Tongue (tissue), 3 donors: ENCODE measurements at places on chromosomes 16 and 17. TPM values are rescaled to one million over a fixed set of nuclear protein-coding genes. Genes with fewer than 3 reads are reported as not detected.

DNA sequence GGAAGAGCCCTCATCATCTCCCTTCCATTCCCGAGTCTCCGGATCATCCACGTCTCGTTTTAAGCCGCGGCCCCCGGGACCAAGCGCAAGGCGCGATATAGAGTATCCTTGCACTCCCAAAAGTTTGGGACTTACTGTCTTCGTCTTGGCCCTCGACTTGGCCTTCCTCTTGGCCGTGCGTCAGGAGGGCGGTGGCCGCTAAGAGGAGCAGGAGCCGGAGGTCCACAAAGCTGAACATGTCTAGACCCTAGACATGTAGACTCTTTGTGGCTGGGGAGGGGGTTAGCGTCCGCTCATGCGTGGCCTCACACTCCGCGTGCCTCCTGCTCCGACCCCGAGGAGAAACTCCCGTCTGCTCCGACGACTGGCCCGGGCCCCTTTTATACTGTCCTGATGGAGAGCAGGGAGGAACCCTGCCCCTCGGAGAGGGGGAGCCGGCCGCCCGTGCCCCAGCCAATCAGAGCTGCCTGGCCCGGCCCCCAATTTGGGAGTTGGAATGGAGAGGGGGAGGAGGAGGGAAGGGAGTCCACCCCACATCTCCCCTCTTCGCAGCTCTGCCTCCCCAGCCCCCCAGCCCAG lies at the start of gene COL1A1:
Gene COL1A1, minus strand, starts transcription at position 356 of the 579 bp plus-strand sequence. Its CDS starts 118 bp downstream, at position 238.
- peak; percentile 93 for DNase-seq

DNA sequence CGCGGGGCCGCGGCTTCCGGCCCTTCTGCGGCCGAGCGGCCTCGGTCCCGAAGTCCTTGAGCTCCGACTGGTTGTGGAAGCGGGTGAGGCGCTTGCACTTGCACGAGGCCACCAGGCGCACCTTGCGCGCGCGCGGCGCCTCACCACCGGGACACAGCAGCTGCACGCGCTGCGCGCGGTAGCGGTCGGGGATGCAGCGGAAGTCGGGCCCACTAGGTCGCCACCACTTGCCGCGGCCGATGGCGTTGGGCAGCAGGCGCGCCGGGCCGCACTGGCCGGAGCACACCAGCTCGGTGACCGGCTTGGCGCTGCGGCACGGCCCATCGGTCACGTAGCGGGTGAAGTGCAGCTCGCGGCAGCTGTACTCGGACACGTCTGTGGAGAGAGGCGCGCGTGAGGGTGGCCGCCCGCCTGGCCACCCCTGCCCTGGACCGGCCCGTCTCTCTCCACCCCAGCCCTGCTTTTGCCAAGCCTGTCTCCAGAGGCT lies 3.2 kb downstream of the SOST start:
- no peak for DNase-seq

- peak; percentile 72 for DNase-seq
These were observed 10.8 kb upstream of the TLCD3B start for GRCh38 chr16:30041841-30042240.

DNA sequence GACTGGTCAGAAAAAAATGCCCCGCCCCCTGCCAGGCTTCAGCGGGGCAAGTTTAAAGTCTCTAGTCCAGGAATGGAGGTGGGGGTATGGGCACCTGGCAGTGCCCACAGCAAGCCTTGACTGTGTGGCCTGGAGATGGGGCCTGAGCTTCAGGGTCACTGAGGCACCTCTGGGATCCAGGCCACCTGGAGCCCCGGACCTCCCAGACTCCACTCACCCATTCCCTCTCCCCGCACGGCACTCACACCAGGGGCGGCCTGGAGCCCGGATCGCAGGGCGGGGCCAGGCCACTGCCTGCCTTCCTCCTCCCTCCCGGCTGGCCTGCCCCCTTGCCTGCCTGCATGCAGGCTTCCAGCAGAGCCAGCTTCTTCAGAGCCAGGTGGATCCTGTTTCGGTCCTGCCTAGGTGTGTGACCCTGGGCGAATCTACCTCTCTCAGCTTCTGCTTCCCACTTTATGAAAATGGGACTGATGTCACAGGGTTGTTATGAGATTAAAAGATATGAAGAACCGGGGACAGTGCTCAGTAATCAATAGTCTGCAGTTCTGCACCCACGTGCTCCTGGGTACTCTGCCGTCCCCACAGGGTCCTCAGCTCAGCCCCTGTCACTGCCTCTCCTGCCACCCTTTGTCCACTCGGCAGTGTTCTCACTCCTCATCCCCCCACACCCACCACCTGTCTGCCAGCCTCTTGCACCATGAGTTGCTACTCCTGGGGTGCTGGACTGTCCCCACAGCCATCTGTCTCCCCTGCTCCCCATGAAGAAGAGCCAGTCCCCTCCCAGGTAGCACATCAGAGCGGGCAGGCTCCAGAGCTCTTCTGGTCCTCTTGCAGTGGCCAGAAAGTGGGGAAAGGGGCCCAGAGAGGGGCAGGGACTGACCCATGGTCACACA lies 1.2 kb upstream of the TCAP start:
- no peak for DNase-seq

DNA sequence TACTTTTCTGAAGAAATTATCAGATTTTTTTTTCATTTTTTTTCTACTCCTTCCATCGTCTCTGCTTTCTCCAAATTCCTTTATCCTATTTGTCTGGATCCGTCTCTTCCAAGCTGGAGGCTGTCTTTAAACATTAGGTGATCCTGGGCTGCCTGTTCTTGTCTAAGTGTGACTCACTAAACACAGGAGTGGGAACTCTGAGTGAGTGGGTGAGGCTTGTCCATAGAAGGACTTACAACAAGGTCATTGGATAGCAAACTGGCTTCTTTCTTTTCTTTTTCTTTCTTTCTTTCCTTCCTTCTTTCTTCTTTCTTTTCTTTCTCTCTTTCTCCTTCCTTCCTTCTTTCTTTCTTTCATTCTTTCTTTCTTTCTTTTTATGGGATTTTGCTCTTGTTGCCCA lies 18.2 kb downstream of the ALOX15 start:
- DNase-seq: no peak

DNA sequence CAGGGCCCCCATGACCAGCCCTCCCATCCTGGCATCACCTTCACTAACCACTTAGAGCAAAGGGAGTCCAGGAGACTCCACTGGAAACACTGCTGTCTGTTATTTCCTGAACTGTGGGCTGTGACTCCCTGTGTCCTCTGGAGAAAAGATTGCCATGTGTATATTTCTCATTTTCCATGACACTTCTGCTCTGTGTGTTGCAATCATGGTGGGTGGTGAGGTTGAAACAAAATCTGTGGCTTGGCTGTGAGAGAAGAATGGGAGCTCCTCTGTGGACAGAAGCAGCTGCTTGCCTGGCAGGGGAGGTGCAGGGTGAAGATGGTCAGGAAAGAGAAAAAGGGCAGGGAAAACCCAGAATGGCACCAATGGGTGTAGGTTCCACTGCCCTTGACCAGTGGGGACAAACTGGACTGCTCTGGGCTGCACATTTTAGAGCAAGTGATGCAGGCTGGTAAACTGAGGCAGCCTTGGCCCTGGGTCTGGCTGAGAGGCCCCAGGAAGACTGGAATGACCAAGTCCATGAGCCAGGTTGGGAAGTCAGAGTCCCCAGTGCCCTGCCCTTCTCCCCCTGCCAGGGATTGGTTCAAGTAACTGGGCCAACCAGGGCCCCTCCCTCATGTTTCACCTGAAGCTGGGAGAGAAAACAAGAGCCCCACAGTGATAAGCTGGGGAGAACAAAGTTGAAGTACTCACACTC lies 314.3 kb downstream of the C16orf95 start:
- DNase-seq: peak; percentile 38

- DNase-seq: no peak
These were observed 88.2 kb downstream of the IRF8 start for GRCh38 chr16:85986931-85987749.

DNA sequence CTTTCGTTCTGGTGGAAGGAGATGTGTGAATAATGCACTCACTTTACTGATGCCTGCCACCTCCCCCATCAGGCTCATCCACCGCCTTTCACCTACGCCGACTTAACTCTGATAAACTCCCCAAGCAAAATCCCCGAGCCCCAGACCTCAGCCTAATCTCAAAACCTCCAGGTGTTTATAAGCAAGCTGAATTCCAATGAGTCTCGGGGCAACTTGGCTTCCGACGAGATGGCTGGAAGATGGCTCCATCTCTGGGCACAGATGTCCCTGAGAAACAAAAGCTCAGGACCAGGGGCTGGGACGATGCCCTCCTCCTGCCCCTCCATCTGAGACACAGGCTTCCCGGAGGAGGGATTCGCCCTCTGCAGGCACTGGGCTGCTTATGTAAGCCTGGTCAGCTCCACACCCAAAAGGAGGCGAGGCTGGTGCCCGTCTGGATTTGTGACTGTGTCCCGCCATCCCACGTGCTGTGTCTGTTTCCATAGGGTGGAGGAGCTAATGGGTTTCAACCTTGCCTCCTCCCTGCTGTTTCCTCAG lies 386.4 kb upstream of the TNRC6C start:
- DNase-seq: no peak

GRCh38 chr17:8176197-8176940 lies at the start of gene TMEM107:
TMEM107 (minus strand) TSS chr17:8176380; CDS start chr17:8176286, 94 bp downstream.
- peak; percentile 95 for DNase-seq

GRCh38 chr16:57619606-57620334 lies 8.7 kb upstream of the ADGRG1 start:
- peak; percentile 50 for DNase-seq

GRCh38 chr17:40268141-40268712 lies 19.5 kb upstream of the CDC6 start:
- no peak for DNase-seq

- DNase-seq: no peak
These were observed 16.3 kb downstream of the TNRC6A start for GRCh38 chr16:24745791-24746190.

DNA sequence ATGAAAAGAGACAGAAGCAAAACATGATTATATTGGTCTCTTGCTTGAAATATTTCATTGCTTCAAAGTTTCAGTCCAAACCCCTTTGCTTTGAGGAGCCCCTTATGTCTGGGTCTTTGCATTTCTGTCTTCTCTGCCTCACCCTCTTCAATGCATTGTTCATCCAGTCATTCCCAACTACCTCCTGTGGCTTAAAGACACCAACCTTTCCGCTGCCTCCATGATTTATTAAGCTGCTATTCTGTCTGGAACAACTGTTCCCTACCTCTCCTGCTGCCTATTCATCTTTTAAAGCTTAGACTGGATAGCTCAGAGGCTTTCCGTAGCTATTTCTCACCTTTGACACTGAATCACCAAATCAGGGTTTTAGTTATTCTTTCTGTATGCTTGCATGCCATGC lies 2.3 kb downstream of the KRTAP3-2 start:
- DNase-seq: no peak

DNA sequence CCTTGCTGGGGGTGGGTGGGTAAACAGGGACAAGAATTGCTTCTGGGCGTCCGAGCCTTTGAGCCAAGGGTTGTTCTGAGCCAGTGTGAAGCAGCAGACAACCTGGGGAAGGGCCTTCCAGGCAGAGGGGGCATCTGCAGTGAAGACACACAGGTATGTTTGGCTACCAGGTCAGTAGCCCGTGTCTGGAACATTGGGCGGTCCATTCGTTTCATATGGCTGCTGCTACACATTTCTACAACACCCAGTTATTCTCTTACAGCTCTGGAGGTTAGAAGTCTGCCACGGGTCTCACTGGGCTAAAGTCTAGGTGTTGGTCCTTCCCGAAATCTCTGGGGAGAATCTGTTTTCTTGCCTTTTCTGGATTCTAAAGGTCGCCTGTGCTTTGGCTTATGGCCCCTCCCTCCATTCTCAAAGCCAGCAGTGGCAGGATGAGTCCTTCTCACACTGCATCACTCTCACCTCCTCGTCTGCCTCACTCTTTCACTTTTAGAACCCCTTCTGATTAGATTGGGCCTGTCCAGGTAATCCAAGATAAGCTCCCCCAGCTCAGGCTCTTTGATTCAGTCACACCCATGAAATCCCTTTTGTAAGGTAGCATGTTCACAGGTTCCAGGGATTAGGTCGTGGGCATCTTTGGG lies 136.1 kb downstream of the CLEC16A start:
- DNase-seq: no peak

- DNase-seq: no peak
These were observed 15.3 kb downstream of the KSR1 start for GRCh38 chr17:27471321-27472269.

- no peak for DNase-seq
These were observed 42.5 kb downstream of the ERN1 start for GRCh38 chr17:64087252-64088005.

- DNase-seq: no peak
These were observed 17.9 kb upstream of the SPDYE4 start for GRCh38 chr17:8776248-8776647.

- no peak for DNase-seq
These were observed 3.8 kb downstream of the CMIP start for GRCh38 chr16:81448154-81449131.

DNA sequence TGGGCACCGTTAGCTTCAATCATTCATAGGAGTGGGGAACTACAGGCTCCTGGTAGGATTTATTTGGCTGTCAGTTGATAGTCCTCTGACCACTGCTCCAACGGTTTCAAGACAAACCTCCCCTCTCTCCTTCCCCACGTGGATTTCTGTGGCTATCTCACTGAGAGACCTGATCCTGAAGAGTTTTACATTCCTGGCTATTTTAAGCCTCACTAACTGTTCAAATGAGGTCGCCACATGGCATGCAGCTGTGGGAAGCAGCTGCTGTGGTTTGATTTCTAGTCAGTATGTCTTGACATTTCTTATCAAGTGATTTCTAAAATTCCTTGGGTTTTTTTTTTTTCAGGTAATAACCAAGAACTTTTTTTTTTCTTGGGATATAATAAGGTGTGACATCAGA lies 38.3 kb downstream of the CDK5R1 start:
- DNase-seq: peak; percentile 74

DNA sequence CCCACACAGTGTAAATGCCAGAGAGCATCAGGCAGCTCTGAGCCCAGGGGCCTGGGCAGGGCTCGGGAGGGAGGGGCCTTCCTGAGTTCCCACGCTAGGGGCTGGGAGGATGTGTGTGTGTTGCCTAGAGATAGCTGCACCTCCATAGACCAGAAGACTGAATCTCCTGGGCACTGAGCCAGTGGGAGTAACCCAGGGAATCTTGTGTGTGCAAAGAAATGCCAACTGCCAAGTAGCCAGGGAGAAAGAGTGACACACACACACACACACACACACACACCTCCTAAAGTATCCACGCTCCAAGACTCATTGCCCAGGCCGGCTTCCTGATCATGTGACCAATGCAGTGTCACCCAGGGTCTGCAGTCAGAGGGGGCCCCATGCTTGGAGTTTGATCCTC lies 166.2 kb upstream of the RPL38 start:
- DNase-seq: peak; percentile 85

Gene AOC2
- 1.4 TPM for total RNA-seq

Gene TMEM101
- total RNA-seq: 45.3 TPM

Gene PPL
- total RNA-seq: 105 TPM

Gene ZNF385C
- 0.41 TPM for total RNA-seq

Gene ADPRM
- total RNA-seq: 23.6 TPM

Gene RABEP2
- 30.7 TPM for total RNA-seq

Gene GGA2
- 67.6 TPM for total RNA-seq

Gene MFAP4
- total RNA-seq: 77.4 TPM
